ENCODE measurements at places on chromosomes 12 and 14. TPM values are rescaled to one million over a fixed set of nuclear protein-coding genes. Genes with fewer than 3 reads are reported as not detected.

The CCDC177 gene
- not detected for total RNA-seq

The CABP1 gene
- 0.24 TPM for total RNA-seq

The CMAS gene
- total RNA-seq, result 31.7 TPM

DNA sequence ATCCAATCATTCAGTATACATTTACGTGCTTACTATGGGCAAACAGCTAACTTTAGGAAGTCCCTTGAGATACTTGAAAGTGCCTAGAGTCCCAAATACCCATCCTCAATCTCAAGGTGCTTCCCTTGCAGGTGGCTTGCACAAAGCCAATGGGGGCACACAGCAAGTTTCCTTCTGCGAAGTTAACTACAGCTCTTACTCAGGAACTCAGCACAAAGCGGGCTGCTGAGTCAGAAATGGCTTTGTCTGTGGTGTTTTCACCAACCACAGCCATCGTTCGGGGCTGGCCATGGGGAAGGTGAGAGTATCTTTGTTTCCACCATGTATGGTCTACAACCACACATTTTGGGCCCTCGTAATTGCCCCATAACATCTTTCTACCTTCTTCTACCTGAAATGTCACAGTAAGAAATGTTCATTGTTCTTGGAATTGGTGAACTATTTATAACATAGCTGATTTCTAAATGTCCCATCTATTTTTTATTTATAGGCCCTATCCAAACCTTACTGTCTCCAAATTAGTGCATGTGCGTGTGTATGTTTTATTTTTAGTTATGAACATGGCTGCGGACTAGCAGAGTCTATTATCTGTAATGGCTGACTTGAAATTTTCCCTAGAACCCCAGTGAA lies 13.9 kb downstream of the MFAP5 start:
- peaks cover 57% of the 10 kb centered on the region for H3K27me3 ChIP-seq
- H3K36me3 ChIP-seq, result peaks cover 7% of the 10 kb centered on the region
- peaks cover 49% of the 10 kb centered on the region for H3K4me1 ChIP-seq
- peak overlapping the region; percentile 26 for H3K4me3 ChIP-seq
- DNase-seq, result peak; percentile 78

DNA sequence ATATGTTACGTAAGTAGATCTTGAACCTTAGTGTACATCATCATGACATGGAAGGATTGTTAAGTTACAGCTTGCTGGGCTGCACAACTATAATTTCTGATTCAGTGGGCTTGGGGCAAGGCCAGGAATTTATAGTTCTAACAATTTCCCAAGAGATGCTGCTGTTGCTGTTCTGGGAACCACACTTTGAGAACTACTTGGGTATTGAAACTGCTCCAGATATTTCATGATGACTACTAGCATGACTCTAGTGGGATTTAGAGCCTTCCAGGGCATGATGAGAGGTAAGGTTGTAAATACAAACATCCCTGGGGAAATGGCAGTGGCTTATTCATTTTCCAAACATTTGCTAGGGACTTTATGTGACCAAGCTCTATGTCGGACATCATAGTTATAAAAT lies 904.8 kb upstream of the SEL1L start:
- no peak overlapping the region for H3K4me3 ChIP-seq
- DNase-seq, result no peak
- no peaks in the 10 kb centered on the region for H3K4me1 ChIP-seq
- peaks cover 10% of the 10 kb centered on the region for H3K36me3 ChIP-seq
- no peaks in the 10 kb centered on the region for H3K27me3 ChIP-seq

DNA sequence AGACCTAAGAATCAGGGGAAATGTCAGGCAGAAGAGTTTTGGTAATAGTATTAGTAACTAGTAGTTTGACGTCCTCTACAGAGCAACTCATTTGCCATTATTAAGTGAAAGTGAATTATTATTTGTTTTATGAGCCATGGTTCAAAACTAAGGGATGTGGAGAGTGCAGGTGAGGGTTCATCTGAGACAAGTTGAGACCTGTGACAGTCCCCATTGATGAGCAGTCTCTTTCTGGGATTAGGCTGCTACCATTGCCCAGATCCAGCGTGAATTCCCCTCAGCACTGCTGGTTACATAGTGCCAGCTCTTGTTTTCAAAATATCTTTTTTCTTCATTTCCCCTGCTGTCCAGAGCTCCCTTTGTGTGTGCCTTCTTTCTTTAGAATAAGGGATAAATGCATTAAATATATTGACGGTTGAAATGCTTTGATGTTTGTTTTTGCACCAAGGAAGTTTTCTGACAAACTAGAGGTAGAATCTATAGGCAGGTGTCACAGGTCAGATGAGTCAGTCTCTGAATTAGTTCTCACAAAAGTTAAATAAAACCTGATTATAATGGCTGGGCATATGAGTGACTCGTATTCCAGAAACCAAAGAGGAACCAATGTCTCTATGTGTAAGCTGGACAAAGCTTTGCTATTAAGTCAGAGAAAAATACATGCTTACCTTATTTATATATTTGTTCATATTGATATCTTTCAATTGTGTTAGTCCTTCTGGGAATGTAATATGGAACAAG lies 381.4 kb downstream of the TMEM117 start:
- H3K4me3 ChIP-seq, result no peak overlapping the region
- H3K27ac ChIP-seq, result no peak overlapping the region
- no peaks in the 10 kb centered on the region for H3K27me3 ChIP-seq
- DNase-seq, result no peak
- H3K36me3 ChIP-seq, result peaks cover 5% of the 10 kb centered on the region

DNA sequence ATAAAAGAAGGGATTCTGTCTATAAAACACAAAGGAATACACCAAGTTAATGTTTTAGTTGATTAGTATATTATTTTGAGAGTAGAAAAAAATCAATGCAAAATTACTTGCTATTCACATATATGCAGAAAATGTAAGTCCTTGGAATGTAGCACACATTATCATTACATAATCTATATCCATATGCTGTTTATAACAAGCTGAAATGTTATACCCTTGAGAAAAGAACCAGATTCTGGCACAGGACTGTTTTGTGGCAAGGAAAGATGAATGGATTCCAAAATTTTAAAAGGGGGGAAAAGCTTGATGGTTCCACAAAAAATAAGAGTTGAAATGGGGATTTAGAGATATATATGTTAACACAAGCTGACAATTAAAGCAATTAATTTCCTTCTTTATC lies 153.6 kb downstream of the MSRB3 start:
- H3K36me3 ChIP-seq, result no peaks in the 10 kb centered on the region
- no peak overlapping the region for H3K4me3 ChIP-seq
- H3K27me3 ChIP-seq, result peaks cover 5% of the 10 kb centered on the region
- no peak for DNase-seq
- H3K27ac ChIP-seq, result no peak overlapping the region

DNA sequence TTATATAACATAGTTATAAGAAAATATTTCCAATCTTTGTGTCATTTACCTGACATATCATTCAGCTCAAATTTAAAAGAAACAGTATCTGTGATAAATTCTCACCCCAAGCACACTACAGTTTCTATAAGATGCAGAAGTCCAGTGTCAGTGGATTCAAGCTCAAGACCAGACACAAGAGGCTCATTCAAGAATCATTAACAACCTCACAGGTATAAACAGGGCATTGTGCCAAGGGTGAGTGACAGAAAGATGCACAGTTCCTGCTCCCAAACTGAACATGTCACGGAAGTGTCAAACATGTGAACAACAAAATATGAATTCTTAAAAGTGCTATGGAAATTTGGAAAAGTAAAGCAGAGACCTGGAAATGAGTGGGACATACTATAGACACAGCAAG lies 12.8 kb downstream of the ATP2B1 start:
- no peak for DNase-seq
- no peak overlapping the region for H3K4me3 ChIP-seq
- no peaks in the 10 kb centered on the region for H3K27me3 ChIP-seq
- peaks cover 56% of the 10 kb centered on the region for H3K4me1 ChIP-seq

Data from natural killer cell treated with Interleukin-12 subunit alpha and Interleukin-12 subunit beta and Interleukin-15 and Interleukin-18, amount 100 ng/mL, for 72 hours (primary cell).